GM20000 (cell line): ENCODE measurements at places on chromosomes 4 and X.

- no peak for DNase-seq
Observed at GRCh38 chrX:65702956-65703355, 35.5 kb downstream of the MSN start.

- no peak for DNase-seq
Observed at GRCh38 chr4:94889946-94890345, 132.2 kb downstream of the BMPR1B start.

GRCh38 chr4:159366966-159367780 is 264.3 kb downstream of the RAPGEF2 start:
- no peak for DNase-seq

GRCh38 chrX:336227-336626 is 17.6 kb upstream of the GTPBP6 start:
- DNase-seq, result no peak

- no peak for DNase-seq
Observed at GRCh38 chr4:22802876-22803275, 110.1 kb downstream of the GBA3 start.

GRCh38 chrX:134460862-134461220 is 876 bp downstream of the HPRT1 start:
- no peak for DNase-seq
